ENCODE measurements at places on chromosomes 2 and 18.

DNA sequence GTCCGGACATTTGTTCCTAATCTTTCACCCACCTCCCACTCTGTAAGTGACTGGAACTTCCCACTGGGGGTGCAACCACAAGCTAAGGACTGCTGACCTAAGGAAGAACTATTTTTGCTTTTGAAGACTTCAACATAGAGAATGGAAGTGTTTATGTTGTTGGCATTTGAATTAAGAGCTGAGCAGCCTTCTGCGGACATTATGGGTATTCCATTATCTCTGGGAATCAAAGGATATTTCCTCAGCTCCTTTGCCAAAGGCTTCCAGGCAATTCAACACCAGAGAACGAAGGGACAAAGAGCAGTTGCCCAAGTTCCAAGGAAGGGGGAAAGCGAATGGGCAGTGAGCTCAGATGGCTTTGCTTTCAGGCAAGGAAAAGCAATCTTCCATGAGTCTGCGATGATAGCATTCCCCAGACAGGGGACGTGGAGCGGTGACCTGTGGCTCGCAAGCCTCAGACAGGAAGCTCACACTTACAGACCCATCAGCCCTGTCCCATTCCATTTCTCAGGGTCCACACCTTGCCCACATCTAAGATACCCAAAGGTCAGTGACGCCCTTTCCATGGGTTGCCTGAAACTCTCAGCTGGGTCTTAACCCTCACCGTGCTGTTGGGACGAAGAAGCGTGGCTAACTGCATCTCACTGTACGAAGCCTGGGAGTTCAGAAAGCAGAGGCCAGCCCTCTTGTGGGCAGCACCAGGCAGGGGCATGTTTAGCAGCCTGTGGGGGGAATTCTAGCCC is 116.8 kb downstream of the COPS8 start:
- no peak for DNase-seq

DNA sequence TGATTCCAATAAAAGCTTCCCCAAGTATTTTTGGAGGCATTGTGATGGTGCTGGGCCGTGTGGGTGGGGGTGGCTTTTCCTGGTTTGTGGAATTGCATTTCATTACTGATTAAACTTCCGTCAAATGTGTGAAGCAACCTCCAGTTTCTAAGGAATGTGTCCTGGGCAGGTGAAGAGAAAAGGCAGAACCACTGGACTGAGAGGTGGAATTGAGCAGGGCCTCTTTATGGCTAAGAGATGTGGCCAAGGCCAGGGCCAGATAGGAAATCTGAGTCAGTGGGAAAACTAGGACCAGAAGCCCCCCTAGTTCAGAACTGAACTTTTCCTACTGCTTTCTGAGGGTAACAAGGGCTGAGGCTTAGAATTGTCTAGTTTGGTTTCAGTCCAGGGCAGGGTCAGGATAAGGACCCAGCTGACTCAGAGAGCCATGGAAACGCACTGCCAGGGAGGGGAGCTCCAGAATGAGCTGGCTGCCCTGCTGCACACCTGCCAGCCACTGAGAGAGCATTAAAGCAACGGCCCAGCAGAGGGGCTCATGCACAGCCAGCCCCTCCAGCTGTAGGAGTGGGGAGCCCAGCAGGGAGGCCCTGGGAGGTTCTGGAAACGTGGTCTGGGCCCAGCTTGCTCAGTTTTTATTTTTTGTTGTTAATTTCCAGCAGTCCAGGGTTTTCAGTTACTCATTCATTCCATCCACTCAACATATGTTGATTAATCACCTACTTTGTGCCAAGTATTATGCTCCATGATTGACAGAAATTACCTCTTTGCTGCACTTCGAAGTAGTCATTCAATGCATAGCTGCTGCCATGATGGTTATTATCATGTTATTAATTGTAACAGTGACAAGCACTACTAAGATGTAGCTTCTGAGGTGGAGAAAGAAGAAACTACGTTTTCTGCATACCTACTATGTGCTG is 156.1 kb downstream of the MSH2 start:
- DNase-seq: no peak

DNA sequence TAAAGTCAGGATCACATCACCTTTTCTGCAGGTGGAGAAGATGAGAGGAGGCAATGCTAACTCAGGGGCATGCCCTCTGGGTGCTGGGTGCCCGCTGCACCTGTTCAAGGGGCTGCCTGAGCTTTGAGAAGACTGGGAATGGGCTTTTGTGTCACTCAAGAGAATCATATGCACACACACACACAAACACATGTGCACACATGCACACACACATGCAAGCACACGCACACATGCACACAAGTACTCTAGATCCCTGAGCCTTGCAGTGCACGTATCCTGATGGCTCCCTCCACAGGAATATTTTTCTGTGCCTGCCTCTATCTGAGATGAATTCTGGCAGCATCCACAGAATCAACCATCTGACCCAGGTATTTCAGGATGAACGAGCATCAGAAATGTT is 110.0 kb upstream of the TEX51 start:
- DNase-seq: no peak

DNA sequence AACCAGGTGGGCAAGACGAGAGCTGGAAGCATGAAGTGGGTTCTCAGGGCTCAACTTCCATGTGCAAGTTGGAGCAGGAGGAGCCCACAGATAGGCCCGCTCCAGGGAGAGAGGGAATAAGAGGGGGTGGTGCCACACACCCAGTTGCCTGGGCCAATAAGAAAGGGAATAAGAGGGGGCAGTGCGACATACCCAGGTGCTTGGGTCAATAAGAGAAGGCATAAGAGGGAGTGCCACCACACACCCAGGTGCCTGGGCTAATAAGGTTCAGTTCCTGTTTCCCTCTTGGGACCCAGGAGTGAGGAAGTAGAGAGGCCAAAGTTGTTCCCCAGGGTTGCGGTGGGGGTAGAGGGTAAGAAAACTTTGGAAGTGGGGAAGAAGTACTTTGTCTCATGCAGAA is 127.5 kb downstream of the LAMA3 start:
- DNase-seq: no peak
